Globus pallidus (tissue), 1 donor: ENCODE measurements at places on chromosomes 12 and 14.

DNA sequence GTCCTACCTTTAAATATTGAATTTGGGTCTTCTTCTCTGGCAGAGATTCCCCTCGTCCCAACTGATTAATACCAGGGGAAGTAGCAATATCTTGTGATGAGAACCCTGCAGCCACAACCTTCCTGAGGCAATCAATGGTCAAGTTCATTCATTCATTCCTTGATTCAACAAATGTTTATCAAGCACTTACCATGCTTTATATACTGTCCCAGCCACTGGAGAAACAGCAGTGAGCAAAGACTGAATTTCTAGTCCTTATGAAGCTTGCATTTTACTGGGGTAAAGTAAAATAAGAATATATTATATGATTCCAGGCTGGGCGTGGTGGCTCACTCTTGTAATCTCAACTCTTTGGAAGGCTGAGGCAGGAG, 300 bp upstream of the GIT2 start:
- DNase-seq, result no peak

DNA sequence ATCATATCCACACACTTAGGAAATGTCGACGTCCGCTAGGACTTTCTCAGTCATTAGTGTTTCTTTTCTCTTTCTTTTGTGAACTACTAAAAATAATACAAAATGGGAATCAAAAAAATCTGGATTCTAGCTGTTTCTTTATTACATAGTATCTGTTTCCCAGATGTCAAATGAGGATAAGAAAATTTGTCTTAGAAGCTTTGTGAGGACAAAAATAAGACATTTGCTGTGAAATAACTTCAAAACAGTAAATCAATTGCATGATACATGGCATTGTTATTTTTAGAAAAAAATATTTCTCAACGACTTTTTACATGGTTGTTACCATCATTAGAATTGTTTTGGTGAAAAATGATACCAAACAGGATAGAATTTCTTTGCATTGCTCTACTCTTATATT, 71.4 kb upstream of the IFNG-AS1 start:
- no peak for DNase-seq

GRCh38 chr12:2358986-2359658, 306.3 kb downstream of the CACNA1C start:
- DNase-seq, result no peak

- DNase-seq, result no peak
Measured at GRCh38 chr12:103751171-103751570, 89.9 kb downstream of the NT5DC3 start.

GRCh38 chr12:2247596-2247995, 194.8 kb downstream of the CACNA1C start:
- no peak for DNase-seq

DNA sequence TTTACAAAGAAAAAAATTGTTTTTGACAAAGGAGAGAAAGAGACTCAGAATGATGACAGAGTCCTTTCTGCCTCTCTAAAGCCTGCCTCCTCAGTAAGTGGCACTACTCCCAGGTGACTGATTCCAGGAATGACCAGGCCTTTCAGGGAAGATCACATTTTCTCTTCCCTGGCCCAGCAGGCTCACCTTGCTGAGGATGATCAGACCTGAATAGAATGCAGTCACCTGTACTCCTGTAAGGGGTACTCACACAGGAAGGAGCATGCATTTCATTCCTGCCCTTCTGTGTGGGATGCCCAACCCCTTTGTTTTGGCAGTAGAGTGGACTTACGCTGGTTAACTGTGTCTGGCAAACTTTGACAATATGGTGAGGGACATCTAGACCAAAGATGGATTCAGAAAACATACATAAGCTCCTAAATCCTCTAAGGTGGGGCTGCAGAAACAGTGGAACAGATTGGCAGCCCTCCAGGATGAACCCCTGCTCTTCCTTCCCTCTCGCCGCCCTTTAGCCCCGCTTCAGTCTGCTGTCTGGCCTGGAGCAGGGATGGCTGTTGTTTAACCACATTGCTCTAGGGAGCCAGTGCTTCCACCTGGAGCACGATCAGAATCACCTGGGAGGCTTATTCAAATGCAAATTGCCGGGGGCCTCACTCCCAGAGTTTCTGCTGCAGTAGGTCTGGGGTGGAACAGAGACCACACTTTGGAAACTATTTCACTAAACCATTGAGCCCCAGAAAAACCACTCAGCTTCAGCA, 29.8 kb downstream of the ERG28 start:
- DNase-seq, result no peak
